Mammary epithelial cell (primary cell): ENCODE measurements at places on chromosomes 4 and X.

- no peak for DNase-seq
Observed at GRCh38 chr4:130338851-130339250, 1242.9 kb downstream of the C4orf33 start.

DNA sequence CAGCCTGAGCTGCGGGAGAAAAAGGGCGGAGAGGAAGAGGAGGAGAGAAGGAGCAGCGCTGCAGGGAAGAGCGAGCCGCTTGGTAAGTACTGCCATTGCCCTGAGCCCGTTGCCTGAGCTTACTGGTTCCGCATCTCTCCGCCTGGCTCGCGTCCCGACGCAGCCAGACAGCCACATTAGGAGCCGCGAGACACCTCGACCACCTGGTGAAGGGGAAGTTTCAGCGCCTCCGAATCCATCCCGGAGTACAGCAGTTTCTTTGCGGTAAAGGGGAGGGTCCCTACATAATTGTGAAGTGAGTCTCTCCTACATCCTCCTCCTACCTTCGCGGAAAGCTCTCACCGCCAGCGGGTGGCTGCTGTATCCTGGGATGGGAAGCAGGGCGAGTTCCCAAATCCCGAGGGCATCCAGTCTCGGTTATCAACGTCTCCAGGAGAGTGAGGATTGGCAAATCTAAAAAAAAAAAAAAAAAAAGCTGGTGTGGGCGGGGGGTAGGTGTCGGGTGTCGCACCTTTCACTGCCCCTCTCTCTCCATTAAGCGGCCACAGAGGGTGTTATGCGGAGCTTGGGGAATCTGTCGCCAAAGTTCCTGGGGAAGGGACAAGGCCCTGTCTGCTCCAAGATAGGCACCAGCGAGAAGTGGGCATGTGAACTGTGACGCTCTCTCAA lies 7.9 kb downstream of the TBX22 start:
- no peak for DNase-seq

GRCh38 chr4:22842360-22843018 lies 149.8 kb downstream of the GBA3 start:
- DNase-seq: no peak

DNA sequence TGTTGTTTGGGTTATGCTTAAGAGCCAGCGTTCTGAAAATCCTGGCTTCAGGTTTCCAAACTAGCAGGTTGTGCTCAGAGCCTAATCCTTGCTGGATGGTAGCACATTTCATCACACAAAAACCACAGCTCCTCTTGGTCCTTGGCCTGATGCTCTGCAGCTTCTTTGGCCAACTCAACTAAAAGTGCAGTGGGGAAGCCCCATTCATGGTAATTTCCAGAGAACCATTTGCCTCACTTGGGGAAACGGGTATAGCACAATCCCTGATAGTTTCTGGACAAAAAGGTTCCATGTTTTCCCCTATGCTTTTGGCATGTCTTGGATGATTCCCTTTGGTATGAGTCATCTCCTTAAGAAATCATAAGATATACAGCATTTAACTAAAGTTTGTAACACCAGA lies 78.7 kb downstream of the SYNPO2 start:
- peak; percentile 50 for DNase-seq

DNA sequence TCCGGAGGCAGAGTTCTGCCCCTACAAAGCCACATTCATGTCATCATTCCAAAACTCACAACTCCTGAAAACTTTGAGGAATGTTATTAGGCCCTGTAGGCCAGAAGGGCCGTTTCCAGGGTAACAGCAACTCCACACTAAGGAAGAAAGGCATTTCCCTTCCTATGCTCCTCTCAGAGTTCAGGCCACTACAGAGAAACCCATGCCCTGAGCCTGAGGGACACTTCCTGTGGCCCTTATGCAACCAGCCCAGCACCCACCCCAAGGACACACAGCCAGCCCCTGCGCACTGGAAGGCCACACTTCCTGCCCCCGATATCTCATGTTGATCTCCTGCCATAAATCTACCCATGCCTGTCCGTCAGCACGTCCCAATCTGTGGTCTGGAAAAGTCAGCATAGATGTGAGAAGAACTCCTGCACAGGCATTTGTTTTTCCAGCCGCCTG lies 289.3 kb downstream of the BCOR start:
- peak; percentile 11 for DNase-seq

GRCh38 chr4:98341309-98341708 lies 80.1 kb downstream of the RAP1GDS1 start:
- no peak for DNase-seq

GRCh38 chrX:103373581-103373980 lies 2.8 kb upstream of the BEX3 start:
- DNase-seq: peak; percentile 30

DNA sequence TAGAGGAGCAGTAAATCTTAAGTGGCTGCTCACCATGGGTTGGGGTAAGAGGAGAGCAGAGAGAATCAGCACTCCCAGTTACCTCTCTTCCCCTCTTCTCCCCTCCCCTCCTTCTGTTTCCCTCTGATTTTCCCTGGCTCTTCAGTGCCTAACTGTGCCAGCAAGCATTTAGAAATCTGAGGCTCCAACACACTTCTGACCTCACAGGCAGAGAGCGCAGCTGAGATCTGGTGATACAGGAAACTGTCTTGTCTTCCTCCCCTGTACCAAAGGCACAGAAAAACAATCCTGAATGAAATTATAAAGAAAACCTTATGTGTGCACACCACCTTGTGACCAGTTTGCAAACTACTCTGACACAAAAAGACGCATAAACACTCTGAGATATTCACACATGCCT lies 82.4 kb upstream of the SMIM10 start:
- DNase-seq: peak; percentile 11

DNA sequence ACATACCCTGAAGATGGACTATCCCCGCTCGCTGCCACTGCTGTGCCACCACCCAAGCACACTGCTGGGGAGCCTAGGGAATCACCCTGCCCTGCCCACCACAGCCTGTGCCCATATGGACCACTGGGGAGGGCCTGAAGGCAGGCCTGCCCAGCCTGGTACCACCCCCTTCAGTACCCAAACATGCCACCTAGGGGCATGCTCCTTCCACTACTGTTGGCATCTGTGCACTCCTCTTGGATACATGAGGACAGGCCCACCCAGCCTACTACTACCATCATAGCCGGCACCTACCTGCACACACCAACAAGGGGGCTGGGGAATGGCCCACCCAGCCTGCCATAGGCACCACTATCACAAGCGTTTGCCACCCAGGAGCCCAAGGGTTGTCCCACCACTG lies 30.1 kb upstream of the PRDX4 start:
- DNase-seq: no peak

- no peak for DNase-seq
Observed at GRCh38 chrX:42094218-42094617, 170.9 kb upstream of the CASK start.

DNA sequence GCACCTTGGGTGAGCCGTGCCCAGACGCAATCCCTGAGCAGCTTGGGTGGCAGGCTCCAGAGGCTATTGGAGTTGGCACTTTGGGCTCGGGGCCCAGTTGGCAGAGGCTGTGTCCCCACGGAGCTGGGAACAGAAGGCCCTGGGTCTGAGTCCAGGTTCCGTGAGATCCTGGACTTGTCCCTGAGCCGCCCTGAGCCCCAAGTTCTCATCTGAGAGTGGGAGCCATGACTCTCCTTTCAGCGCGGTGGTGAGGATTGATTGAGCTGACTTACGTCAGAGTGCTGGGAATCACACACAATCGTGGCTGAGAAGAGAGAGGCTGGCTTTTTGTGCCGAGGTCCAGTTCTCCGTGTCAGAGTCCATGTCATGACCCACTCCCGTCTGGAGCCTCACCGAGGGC lies 98.0 kb downstream of the PSAPL1 start:
- DNase-seq: no peak

DNA sequence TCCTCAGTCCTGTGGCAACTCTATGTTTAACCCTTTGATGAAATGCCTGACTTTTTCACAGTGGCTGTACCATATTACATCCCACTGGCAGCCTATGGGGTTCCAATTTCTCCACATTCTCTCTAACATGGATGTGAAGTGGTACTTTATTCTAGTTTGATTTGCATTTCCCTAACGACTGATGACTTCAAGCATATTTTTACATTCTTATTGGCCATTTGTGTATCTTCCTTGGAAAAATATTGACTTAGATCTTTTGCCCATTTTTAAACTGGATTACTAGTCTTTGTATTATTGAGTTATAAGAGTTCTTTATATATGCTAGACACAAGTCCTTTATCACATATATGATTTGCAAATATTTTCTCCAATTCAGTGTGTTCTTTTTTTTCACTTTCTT lies 2.1 kb upstream of the RAB39B start:
- no peak for DNase-seq

- DNase-seq: no peak
Observed at GRCh38 chr4:102169345-102169744, 175.9 kb downstream of the SLC39A8 start.

DNA sequence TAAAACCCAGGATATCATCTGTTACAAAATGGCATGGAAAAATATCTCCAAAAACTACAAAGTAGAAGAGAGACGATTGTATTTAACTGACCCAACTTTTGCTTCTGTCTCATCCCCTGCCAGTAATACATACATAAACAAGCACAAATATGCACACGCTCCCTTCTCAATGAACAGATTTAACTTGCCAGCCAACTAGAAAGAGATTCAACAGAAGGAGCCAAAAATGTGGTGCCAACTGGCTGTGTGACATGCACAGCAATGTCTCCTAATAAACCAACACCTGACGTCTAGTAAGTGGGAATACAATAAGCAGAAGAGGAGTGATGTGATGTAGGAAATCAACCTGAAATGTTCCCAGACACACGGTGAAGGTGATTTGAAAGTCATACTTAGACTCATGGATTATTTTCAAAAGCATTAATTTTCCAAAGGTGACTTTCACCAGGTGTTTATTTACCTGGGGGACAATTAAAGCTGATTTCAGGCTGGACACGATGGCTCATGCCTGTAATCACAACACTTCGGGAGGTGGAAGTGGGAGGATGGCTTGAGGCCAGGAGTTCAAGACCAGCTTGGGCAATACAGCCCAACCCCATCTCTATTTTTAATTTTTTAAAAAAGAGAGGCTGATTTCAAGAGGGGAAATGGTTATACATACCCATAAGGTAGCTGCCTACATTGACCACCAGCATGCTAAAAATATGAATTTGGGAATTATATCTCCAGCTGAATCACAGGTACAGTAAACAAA lies 33.7 kb downstream of the SH3RF1 start:
- no peak for DNase-seq
